ENCODE measurements at places on chromosomes 1 and 21.
A peak's percentile ranks its signal among the peaks of the same experiment; 100 is the strongest.

GRCh38 chr21:31347435-31348032 is 3.5 kb upstream of the TIAM1 start:
- peak; percentile 61 for DNase-seq

- DNase-seq = no peak
These were observed 46.2 kb downstream of the ATP5PF start for GRCh38 chr21:25688275-25689155.

GRCh38 chr1:169348383-169349036 is 19.1 kb downstream of the NME7 start:
- DNase-seq = peak; percentile 85

DNA sequence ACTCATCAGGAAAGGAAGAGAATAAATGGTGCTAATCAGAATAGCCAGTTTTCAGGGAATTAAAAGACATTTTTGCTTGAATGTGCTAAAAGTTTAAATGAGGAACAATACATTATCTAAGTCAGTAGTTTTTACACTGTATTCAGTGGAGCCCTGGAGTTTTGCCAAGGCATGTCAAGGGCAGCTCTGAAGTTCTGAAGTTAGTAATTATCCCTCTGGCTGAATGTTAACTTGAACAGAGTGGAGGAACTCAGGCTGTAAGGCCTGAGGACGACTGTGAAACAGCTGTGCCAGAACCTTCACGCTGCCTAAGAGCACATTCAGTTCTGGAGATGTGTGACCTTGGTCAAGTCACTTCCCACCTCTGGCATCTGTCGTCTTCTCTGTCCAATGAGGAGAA is 68.1 kb downstream of the EDEM3 start:
- no peak for DNase-seq

DNA sequence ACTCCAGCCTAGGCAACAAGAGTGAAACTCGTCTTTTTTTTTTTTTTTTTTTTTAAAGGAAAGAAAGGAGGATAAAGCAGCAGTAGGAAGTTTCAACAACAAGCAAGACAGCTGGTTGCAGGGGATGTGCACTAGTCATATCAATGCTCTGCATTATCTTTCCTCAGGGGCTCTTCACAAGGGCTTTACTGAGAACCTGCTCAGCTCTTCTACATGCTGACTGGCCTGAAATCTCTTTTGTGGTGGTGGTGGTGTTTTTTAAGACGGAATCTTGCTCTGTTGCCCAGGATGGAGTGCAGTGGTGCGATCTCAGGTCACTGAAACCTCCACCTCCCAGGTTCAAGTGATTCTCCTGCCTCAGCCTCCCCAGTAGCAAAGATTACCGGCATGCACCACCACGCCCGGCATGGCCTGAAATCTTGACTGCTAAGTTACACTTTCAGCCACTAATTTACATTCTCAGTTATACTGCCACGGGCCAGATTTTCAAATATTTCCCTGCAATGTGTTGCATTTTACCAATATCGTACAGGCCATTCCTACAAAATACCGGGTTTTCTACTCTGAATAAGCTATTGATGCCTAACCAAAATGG is 68.0 kb downstream of the PUM1 start:
- no peak for DNase-seq

- DNase-seq = peak; percentile 4
These were observed 71.2 kb downstream of the NGF start for GRCh38 chr1:115266729-115267421.

DNA sequence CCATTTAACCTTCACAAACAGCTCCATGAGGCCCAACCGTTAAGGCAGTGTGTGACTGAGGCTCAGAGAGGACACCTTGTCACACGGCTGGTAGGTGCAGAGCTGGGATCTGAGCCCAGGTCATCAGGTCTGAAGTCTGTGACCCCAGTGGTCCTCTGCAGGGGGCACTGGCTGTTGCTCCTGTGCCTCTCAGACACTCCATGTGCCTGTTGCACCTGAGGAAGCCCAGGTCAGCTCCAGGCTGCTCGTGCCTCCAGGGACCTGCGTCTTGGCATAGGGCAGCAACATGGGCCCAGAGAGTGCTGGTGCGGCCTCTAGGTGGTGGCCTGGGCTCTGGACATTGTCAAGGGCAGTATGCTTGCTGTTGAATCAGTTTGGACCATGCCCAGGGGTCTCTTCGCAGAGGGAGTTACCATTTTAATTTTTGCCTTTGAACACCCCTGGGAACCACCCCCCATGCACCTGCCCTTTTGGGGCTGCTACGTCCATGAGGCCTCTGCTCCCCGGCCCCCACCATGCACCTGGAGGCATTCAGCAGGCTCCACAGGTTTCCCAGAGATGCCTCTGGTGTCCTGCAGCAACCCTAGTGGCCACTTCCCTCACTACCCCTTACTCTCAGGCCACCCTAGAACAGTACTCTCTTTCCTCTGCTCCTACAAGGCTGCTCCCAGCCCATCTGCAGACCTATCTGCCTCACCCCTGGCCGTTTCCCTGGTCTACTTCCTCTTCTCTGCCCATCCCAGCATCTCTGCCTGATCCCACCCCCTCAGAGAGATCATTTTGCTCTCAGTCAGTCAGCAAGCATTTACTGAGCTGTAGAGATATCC is 25.2 kb upstream of the EPS8L3 start:
- peak; percentile 40 for DNase-seq

GRCh38 chr1:230919207-230919606 is 50.9 kb upstream of the C1orf198 start:
- peak; percentile 69 for DNase-seq

DNA sequence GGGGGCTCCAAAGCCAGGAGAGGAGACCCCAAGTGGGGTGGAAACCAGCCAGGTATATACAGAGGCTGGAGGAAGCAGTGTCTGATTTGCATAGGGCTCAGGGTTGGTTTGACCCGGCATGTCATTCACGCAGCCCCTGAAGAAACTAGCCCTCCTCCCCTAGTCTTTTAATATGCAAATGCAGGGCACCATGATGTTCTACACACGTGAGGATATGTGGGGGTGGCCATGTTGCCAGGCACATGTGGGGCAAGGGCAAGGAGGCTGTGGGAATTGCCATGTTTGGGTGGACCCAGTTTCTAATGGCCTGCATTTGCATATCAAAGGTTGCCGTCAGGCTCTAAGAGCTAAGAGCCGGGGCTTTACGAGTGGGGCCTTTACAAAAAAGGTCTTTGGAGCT is 12.0 kb upstream of the RHOU start:
- DNase-seq = no peak

- DNase-seq = no peak
These were observed 261.4 kb downstream of the CTH start for GRCh38 chr1:70672442-70672888.

Data from NCI-H82 (cell line).